ENCODE measurements at places on chromosomes 16 and 17. TPM values are rescaled to one million over a fixed set of nuclear protein-coding genes. Genes with fewer than 3 reads are reported as not detected.

The CCL14 gene
- total RNA-seq, result 1.6 TPM

The ST6GALNAC2 gene
- 2.6 TPM for total RNA-seq

The SLC16A6 gene
- total RNA-seq, result 1.0 TPM

The TAOK1 gene
- 36.0 TPM for total RNA-seq

The GRAPL gene
- total RNA-seq, result 0.52 TPM

The FBXW10 gene
- not detected for total RNA-seq

The SLC4A1 gene
- total RNA-seq, result 47.0 TPM

The MSRB1 gene
- 13.6 TPM for total RNA-seq

The LITAFD gene
- total RNA-seq, result not detected

The SLC16A11 gene
- total RNA-seq, result not detected

The CTRB2 gene
- total RNA-seq, result not detected

The AOC2 gene
- total RNA-seq, result 0.52 TPM

The TNS4 gene
- total RNA-seq, result not detected

The DHRS7C gene
- 163 TPM for total RNA-seq

The HOXB2 gene
- total RNA-seq, result 3.1 TPM

The BICDL2 gene
- not detected for total RNA-seq

The CSH2 gene
- not detected for total RNA-seq

The SLC35G6 gene
- not detected for total RNA-seq

The USP10 gene
- total RNA-seq, result 27.1 TPM

The CCDC92B gene
- total RNA-seq, result not detected

The PRRT2 gene
- total RNA-seq, result 0.52 TPM

The DNASE1L2 gene
- total RNA-seq, result 0.52 TPM

The ABCA8 gene
- 116 TPM for total RNA-seq

The CD7 gene
- total RNA-seq, result 0.52 TPM

Measured in skeletal muscle tissue (tissue), 5 donors.